ENCODE measurements at places on chromosomes 7 and 10.

DNA sequence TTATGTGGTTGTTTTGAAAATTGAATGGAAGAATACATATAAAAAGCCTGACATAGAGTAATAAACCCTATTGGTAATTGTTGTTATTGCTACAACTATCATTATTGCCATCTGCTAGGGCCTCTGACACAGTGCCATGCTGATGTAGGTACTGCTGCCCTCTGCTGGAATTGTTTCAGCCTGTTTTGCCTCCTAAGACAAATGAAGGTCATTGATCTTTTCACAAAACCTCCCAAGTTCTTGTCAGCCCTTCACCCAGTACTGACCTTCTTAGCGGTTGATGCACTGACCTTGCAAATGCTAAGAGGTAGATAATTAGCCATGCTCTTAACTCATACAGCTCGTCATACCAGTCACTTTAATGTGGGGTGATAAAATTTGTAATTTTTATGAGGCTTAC, 975.2 kb downstream of the SORCS1 start:
- no peak for DNase-seq

GRCh38 chr7:140876519-140877248, 48.0 kb downstream of the BRAF start:
- DNase-seq: peak; percentile 1

DNA sequence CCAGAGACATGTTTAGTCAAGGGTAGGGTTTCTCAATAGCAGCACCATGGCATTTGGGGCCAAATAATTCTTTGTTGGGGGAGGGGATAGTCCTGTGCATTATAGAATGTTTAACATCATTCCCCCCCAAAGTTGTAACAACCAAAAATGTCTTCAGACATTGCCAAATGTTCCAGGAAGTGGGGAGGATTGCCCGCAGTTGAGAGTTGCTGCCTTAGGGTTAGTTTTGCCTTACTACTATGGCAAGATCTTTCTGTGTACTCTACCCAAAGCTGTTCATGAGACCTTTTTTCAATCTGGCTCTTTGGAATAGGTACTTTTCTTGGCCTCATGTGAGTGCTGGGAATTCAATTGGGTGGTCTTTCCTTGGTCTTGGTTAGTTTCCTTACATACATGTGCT, 34.1 kb downstream of the SAMD8 start:
- no peak for DNase-seq

DNA sequence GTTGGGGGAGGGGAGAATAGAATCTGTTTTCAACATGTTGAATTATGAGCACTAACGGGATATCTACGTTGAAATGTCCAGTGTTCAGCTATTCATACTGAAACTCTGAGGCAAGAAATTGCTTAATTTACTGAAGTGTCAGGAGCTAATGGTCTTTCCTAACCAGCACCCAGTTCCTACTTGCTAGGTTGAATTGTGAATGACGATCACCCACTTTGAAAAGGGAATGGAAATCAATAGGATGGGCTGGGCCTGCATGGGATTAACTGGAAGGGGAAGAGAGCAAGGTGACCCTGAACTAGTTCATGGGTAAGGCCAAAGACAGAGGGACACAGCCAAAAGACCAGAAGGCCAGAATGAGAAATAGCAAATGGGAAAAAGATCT, 51.3 kb downstream of the HIPK2 start:
- DNase-seq: no peak

DNA sequence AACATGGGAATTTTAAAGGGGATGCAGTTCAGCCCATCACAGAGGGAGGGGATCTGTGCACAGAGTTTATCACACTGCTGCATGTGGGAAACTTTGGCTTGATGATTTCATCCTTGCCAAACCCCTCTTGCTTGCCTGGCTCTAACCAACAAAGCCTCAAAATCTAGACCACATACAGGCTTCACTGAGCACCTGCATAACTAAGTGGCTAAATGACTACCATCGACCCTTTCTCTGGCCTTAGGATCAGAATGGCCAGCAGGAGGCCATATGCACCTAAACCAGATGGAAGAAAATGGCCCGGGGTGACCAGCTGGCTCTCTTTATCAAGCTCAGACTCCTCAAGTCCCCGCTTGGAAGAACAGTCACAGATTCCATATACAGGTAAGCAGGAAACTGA, 15.6 kb upstream of the ZNF25 start:
- no peak for DNase-seq

DNA sequence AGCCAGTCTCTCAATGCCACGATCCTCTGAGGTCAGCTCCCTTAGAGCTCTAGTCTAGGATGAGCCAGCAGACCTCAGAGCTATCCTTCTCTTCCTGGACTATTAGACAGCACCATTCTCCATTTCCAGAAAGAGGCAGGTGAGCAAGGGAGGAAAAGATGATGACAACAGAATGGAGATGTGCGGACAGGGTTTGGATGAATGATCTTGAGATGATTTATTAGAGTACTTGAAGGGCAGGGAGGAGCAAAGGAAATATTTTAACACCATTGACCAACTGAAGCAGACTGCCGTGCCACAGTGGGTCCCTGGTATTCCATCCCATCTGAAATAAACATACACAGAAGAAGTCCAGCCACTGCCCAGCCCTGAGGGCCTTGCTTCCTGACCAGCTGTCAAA, 94.3 kb downstream of the CFAP58 start:
- DNase-seq: no peak

- no peak for DNase-seq
Observed at GRCh38 chr7:2103071-2103898, 129.5 kb downstream of the MAD1L1 start.

DNA sequence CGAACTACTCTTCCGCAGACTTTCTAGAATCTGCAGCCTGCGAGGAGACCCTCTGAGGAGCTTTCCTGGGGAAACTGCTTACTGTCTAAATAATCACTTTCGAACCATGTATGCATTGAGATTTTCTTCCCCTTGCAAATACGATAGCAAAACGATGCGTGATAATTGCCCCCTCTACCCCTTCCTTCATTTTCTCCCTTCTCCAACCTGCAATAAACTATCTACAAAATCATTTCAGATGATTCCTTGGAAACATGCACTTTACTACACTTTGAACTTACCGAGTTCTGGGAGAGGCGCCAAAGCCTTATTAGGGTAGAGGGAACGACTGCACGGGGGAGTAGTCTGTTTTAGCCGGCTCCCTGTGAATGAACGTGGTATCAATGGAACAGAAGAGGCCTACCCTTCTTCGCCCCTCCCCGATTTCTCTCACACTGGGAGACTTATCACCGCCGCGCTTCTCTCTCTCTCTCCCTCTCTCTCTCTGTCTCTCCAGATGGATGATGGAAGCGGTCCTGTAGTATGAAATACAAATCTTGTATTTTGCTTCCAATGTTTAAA, at the start of gene FGFBP3:
FGFBP3 (minus strand) TSS at position 370 of the 561 bp plus-strand sequence. CDS start 517 bp downstream, outside the sequence.
- DNase-seq: peak; percentile 2

DNA sequence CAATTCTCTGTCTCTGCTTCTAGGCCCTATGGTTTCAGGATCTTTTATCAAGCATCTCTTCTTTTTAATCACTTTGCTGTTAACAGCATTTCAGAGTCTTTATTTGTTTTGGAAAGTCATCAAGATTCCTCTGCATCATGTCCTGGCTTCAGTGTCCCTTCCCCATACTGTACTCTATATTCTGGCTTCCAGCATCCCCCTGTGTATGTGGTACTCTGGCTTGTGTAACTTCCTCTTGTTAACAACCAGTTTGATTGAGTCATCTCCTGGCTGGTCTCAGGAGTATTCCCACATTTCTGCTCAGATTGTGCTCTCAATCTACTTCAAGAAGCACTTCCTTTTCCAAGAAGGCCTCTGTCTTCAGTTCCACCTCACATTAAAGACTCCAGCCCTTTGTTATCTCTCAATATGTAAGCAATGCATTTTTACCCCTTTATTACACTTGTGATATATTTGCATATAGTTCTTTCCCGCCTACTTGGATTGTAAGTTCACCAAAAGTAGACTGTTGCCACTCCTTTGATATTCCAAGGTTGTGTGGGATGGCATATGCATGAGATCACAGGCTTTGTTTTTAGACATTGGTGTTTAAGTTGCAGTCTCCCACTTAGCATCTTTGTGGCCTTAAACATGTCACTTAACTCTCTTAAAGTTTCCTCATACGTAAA, 15.1 kb upstream of the ATE1 start:
- DNase-seq: peak; percentile 14

GRCh38 chr7:33395340-33395739, 266.0 kb downstream of the BBS9 start:
- no peak for DNase-seq

GRCh38 chr10:46229144-46229563, 57.6 kb upstream of the ANTXRL start:
- DNase-seq: no peak

DNA sequence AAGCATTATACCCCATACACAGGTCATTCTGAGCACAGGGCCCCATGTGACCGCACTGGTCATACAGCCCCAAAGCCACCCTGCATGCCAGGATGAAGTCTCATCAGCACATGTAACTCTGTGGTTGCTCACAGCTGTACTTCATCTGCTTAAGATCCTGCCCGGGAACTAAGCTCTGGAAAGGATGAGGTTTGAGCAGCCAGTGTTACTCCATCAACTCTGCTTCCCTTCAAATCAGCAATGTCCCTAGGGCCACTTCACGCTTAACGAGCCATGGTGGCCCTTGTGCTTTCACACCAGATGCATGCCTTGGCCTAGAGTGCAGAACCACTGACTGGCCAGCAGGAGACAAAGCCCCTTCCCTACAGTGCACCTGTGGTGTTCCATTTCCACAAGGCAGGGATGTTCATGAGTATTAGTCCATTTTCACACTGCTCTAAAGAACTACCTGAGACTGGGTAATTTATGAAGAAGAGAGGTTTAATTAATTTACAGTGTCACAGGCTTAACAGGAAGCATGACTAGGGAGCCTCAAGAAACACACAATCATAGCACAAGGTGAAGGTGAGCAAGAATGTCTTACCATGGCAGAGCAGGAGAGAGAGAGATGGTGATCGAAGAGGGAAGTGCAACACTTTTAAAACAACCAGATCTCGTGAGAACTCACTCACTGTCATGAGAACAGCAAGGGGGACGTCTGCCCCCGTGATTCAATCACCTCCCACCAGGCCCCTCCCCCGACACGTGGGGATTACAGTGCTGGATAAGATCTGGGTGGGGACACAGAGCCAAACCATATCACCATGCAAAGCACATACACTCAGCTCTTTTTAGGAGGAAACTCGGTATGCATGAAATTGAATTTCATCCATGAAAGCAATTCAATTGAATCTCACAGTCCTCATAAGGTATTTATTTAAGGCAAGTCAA, 149.0 kb upstream of the CDCA7L start:
- no peak for DNase-seq

DNA sequence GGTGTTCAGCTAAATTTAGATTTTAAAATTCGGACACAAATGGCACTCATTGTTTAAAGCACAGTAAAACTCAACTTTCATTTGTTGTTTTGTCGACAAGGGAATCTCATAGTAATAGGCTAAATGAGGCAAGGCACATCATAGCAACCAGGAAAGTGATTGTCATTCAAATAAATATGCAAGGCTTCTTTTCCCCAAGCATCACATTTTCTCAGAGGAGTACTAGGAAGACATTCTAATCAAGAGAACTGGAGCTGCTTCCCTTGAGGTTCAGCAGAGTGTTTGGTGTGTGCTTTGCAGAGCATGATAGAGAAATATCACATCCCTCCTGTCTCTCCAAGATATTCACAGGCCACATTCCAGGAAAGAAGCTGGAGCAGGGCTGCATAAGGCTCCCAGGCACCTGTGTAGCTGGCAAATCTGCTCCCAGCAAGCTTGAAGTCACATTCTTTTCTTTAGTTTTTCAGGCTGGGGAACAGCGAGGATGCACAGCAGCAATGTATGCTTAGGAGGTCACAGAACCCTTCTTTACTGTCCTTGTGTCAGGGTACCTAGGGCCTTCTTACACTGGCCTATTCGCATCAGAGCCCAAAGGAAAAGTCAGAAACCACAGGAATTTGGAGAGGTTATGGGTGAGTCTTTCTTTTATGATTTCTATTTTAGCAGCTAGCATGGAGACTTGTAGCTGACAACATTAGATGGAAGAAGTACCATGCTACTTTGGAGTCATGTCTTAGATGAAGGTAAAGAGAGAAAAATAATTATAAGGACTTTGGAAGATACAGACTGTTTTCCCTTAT, 95.9 kb upstream of the HDAC9 start:
- DNase-seq: no peak

GRCh38 chr7:27224983-27225934, 17.3 kb upstream of the EVX1 start:
- DNase-seq: no peak

DNA sequence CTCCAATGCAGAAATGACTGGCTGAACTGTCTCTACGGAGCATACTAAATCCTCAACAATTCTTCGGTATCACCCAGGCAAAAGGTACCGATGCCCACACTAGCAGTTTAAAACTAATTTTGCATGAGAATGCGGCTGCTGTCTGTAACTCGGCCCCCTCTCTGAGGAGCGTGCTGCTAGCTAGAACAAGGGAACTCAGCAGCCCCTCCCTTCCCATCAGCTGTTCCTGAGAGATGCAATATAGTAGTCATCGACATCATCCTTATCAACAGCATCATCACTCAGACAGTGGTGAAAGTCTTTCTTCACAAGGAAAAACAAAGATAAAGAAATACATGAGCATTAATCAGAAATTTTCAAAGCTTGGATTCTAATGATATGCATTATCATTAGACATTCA, 189.1 kb upstream of the FRMD4A start:
- no peak for DNase-seq

DNA sequence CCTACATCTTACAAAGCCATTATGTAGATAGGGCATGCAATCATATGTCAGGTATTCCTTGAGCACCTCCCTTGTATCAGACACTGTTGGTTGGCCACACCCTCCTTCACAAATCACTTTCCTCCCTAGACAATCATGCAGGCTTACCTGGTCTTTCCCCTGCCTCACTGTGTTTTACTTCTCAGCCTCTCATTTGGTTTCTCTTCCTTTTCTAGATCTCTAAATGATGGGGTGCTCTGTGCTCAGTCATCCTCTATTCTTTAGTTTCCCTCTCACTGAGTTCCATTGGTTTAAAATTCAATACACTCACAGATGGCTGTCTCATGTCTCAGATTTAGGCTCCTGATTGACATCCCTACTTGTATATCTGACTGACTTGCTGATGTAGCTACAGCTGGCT, 31.4 kb downstream of the ANK3 start:
- DNase-seq: no peak

DNA sequence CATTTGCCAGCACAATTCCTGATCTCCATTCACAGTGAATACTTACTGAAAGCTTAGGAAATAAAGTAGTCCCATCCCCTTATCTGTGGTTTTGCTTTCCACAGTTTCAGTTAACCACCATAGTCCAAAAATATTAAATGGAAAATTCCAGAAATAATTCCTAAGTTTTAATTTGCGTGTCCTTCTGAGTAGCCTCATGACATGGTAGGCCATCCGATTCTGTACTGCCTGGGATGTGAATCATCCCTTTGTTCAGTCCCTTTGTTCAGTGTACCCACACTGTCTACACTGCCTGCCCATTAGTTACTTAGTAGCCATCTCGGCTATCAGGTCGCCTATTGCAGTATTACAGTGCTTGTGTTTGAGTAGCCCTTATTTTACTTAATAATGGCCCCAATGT, 14.2 kb downstream of the RAB11FIP2 start:
- no peak for DNase-seq
